Non-pigmented ciliary epithelial cell (primary cell): ENCODE measurements at places on chromosomes 11 and 22.

- no peak for DNase-seq
Measured at GRCh38 chr11:76238551-76238950, 32.2 kb upstream of the WNT11 start.

GRCh38 chr11:128658502-128658901 lies 35.4 kb upstream of the FLI1 start:
- no peak for DNase-seq

- DNase-seq = peak; percentile 50
Measured at GRCh38 chr11:122235615-122236014, 119.6 kb upstream of the BLID start.

GRCh38 chr11:73414977-73415651 lies 38.9 kb downstream of the RELT start:
- DNase-seq = no peak
